ENCODE measurements at places on chromosomes 7 and 10.

- no peak for DNase-seq
Observed at GRCh38 chr7:3897430-3898372, 596.6 kb downstream of the SDK1 start.

- no peak for DNase-seq
Observed at GRCh38 chr7:110397927-110398660, 692.8 kb upstream of the LRRN3 start.

GRCh38 chr7:73931502-73931901 is 70.5 kb downstream of the TMEM270 start:
- DNase-seq: no peak

- DNase-seq: no peak
Observed at GRCh38 chr10:30133198-30133597, 73.8 kb upstream of the JCAD start.

GRCh38 chr7:132799081-132799413 is 222.8 kb upstream of the PLXNA4 start:
- DNase-seq: no peak

GRCh38 chr10:99854860-99855259 is 72.4 kb downstream of the ABCC2 start:
- DNase-seq: no peak

DNA sequence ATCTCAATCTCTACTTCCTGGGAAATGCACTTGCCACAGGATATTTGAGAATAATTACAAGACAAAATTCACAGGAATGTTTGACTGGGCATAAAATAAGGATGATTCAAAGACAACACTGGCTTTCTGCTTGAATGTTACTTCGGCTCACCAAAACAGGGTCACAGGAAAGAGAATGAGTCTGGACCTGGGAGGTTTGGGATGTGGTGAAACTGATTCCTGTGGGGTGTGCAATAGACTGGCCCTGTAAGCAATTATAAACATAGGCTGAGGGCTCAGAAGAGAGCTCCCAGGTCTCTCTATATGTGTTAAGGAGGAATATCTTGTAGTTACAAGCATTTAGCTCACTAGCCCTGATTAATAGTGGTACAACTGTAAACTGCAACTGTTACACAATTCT is 613.9 kb upstream of the CELF2 start:
- no peak for DNase-seq

DNA sequence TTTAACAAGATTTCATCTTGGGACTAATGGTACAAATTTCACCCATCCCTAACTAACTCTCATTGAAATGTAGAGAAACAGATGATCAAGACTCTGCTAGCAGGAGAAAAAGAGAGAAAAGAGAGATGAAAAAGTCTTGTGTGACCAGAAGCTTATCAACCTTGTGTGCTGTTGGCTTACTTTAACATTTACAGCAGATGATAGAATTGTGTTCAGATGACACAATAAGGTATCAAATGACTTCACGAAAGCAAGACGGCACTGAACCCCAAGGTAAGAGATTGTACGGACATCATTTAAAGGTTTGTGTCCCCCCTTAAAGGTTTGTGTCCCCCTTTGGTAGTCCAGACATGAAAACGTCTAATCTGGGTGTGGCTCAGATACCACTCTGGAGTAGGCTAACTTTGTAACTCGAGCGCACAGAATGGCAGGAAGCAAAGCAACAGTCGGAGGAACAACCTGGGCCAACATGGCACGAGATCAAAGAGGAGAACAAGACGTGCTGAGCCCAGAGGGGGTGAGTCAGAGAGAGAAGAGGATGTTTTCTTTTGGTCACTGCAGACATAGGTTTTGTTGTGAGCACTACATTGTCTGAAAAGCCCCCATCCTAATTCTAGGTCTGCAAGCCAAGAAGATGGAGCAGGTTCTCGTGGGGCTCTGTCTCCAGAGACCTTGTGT is 10.4 kb upstream of the LMBR1 start:
- DNase-seq: no peak

DNA sequence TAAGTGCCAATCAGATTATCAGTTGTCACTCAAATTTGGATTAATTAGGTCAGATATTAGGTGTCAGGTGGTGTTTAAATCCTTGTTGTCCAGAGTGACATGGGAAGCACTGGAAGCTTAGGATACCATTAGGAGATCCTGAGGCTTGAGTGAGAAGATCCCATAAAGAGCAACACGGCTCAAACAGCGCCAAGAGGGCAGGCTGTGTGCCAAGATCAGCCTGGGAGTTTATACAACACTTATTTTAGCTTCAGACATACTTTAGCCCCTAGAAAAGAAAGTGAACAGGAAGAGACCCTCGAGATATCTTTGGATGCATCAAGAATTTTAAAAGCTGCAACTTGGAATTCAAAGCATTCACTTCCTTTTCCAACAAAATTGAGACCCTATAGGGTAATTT is 14.2 kb upstream of the ACTA2 start:
- DNase-seq: no peak

- DNase-seq: no peak
Observed at GRCh38 chr10:6187278-6187677, 15.5 kb upstream of the PFKFB3 start.

GRCh38 chr10:89414146-89414878 is at the start of gene IFIT5:
Gene IFIT5, plus strand, starts transcription at chr10:89414568. Its CDS starts 231 bp downstream, at chr10:89414799.
- DNase-seq: peak; percentile 34

- no peak for DNase-seq
Observed at GRCh38 chr10:7045891-7046599, 364.8 kb downstream of the SFMBT2 start.

DNA sequence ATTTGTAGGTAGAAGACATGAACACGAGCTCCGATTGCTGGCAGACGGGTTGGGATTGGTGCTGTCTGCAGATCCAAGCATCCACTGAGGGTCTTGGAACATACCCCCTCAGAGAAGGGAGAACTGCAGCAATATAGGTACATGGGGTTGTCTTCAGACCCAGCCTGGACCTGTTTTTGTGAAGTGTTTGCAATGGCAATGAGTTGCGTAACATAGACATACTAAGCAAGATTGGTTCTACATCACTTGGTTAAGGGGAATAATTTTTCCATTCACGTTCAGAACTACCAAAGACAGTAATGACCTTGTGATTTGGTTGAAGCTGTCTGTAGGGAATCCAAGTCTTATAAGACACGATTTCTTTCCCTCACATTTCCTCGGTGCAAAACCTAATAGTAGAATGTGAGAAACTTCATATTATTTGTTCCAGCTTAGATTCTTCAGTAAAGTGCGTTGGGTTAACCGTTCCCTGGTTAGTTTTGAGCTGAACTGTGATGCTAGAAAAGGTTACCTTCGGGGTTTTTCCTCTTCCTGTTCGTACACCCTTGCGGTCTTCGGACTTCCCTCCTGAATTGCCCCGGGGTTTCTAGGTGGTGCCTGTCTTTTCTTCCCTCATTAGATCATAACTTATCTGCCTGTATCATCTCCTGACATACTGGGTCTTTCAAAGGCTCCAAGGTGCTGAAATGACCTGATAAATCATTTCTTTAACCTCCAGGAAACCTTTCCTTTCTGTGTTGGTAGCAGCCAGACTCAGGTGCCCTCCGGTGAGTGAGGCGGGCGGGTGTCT is 14.4 kb downstream of the PROSER2 start:
- no peak for DNase-seq

GRCh38 chr10:727162-727790 is 37.8 kb upstream of the DIP2C start:
- no peak for DNase-seq

GRCh38 chr7:117790731-117791130 is 82.5 kb downstream of the CTTNBP2 start:
- no peak for DNase-seq

GRCh38 chr10:48465860-48466521 is 138.9 kb downstream of the ARHGAP22 start:
- no peak for DNase-seq

DNA sequence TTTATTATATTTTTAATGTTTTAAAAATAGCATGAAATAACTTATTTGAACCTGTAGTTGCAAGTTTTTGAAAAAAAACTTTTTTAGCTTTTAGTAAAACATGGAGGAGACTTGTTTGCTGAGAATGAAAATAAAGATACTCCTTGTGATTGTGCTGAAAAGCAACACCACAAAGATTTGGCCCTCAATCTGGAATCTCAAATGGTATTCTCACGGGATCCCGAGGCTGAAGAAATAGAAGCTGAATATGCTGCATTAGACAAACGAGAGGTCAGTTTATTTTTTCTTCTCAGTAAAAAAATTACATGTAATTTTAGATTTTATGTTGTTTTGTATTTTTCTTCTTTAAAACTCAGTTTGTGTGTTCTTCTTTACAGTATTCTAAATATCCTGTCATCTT is 73.5 kb downstream of the ANKIB1 start:
- DNase-seq: no peak

- DNase-seq: no peak
Observed at GRCh38 chr7:29987811-29988317, 1.7 kb downstream of the SCRN1 start.

DNA sequence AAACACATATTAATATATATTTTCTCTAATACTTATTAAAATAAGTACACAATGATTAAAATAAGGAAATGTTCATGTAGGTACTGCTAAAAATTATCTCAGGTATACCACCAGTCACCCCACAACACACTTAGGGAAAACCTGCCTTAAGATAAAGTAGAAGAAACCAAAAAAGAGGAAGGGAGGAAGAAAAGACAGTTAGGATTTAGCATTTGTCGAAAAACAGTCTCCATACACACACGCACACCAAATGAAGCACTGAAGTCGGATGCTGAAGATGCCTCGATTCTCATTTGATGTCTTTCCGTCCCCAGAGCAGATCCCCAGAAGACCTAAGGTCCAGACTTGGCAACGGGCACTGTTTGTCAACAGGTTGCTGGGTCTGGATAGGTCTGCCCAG is 30.0 kb upstream of the ARID5B start:
- DNase-seq: no peak

- no peak for DNase-seq
Observed at GRCh38 chr7:121390617-121391016, 5.5 kb downstream of the FAM3C start.

DNA sequence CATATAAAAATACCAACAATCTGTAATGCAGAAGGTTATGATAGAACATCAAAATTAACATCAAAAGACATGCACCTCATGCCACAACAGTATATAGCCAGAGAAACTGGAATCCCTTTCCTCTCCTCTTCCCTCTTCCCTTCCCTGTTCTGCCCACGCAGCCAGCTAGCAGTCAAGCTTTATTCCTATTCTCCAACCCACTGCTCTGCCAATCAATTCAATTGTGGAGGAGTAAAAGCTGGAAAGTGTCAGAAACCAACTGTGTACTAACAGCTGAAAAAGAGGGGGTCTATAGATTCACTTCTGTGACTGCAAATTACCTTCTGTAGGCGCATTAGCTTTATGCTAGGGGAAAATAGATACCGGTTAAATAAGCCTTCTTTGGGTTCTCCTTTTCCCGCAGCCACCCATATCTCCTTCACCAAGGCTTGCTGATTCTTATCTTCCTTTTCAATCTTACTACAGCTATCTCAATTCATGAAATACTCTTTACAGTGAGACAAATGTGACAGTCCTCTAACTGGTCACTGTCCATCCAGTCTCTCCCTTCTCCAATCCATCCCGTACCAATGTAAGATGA is 16.3 kb downstream of the ABI1 start:
- DNase-seq: no peak

GRCh38 chr7:31432836-31433340 is 81.0 kb upstream of the ITPRID1 start:
- DNase-seq: no peak

DNA sequence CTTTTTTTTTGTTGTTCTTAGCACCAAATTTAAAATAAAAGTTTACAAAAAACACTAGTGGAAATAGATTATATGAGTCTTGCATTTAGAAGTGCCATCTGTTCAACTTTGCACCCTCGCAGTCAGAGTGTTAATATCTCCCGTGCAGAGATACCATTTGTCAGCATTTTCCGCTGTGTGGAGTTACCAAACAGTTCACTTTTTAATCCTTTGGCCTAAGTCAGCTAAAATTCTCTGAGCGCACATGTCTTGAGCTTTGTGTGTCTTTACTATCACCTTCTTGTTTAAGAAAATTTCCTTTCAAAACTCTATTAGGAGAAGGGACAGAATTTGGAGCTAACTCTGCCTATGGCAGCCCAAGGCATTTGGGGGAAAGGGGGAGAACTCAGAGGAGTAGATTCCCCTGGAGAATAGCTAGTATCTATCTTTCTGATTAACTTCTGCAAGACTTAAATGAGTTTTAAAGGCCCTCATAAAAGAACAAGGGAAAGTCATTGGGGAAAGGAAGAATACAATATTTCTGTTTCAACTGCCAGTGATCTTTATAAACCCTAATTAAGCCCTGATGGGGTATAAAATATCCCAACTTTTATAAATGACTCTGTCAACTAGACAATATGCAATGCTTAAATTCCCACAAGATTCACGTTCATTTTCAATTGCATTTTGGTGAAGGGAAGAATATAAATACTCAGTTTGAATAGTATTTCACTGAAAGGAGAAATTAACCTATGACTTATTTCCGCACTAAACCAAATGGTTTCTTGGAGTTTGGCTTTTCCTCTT is 114.9 kb upstream of the RAB11FIP2 start:
- DNase-seq: no peak

GRCh38 chr7:92260248-92260781 is 14.5 kb downstream of the ANKIB1 start:
- no peak for DNase-seq

DNA sequence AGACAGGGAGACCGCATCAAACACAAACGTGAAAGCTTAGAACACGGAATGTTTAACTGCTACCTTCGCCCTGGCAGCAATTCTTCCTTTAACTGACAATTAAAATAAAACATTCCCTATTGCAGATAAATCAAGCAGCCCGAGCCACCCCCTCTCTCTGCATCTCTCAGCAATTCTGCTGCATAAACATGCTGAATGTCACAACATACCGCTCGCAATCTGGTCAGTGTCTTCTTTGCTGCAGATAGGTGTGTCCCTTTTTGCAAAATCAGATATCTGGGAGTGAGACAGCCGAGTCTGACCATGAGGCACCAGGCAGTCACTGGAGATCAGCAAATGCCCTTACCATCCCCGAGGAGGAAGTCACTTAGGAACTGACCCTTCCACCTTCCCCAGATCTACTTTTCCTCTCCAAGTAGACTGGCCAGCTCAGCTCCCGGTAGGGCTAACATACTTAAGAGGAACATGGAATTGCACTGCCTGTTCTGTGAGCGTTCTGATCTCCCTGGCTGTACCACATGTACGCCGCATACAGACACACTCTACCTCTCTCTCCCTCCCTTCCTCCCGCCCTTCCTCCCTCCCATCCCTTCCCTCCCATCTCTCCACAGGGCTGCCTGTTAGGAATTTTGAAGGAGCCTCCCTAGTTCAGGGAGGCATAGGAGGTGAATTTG is at the start of gene FRMD4A:
FRMD4A (minus strand) TSS at position 537 of the 674 bp plus-strand sequence.
- DNase-seq: no peak
